Uterus (tissue), 4 donors: ENCODE measurements at places on chromosomes 11 and 22.

DNA sequence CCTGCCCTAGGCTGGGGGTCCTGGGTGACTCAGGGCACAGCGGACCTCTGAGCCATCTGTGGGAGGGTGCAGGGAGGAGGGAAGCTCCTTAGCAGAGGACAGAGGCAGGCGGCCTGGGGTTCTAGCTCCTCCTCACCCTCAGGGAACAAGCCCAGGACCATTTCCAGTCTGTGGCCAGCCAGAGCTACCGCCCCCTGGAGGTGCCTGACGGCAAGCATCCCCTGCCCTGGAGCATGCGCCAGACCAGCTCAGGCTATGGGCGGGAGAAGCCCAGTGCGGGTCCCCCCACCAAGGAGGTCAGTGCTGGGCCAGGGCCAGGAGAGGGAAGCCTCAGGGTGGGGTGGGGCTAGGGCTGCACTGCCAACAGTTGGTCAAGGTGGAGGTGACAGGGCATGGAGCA is 26.0 kb upstream of the LRRC10B start:
- DNase-seq = no peak

GRCh38 chr11:102853956-102854355 is 10.5 kb upstream of the MMP3 start:
- no peak for DNase-seq

GRCh38 chr11:124519850-124520549 is 23.5 kb downstream of the OR8B12 start:
- no peak for DNase-seq

- DNase-seq = no peak
Measured at GRCh38 chr22:32395107-32395506, 16.9 kb downstream of the RTCB start.

DNA sequence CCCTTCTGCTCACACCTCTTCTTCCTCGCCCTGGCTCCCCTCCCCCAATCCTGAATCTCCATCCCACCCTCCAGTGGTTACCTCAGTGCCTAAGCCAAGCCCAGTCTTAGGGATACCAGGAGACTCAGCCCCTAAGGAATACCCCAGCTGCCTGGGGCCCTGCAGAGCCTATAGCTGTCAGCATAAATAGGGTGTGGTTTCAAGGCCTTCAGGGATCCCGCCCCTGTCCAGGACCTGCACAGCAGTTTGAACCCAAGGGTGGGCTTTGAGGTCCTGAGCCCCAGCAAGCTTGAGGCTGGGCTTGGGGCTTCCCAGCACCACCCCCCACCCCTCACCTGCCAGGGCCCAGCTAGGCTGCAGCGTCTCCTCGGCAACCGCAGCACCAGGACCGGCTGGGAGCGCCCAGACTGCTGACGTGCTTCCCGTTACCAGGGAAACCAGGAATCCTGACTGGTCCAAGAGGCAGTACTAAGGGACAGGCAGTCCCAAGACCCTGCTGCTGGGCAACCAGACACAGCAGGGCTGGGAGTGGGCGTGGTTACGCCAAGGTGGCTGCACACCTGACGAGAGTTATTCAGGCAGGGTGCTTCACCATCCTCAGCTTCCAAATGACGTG is 13.7 kb downstream of the APBB1 start:
- DNase-seq = no peak

- no peak for DNase-seq
Measured at GRCh38 chr11:101435408-101435973, 148.3 kb downstream of the TRPC6 start.

- DNase-seq = no peak
Measured at GRCh38 chr11:109155291-109155690, 266.7 kb upstream of the C11orf87 start.

DNA sequence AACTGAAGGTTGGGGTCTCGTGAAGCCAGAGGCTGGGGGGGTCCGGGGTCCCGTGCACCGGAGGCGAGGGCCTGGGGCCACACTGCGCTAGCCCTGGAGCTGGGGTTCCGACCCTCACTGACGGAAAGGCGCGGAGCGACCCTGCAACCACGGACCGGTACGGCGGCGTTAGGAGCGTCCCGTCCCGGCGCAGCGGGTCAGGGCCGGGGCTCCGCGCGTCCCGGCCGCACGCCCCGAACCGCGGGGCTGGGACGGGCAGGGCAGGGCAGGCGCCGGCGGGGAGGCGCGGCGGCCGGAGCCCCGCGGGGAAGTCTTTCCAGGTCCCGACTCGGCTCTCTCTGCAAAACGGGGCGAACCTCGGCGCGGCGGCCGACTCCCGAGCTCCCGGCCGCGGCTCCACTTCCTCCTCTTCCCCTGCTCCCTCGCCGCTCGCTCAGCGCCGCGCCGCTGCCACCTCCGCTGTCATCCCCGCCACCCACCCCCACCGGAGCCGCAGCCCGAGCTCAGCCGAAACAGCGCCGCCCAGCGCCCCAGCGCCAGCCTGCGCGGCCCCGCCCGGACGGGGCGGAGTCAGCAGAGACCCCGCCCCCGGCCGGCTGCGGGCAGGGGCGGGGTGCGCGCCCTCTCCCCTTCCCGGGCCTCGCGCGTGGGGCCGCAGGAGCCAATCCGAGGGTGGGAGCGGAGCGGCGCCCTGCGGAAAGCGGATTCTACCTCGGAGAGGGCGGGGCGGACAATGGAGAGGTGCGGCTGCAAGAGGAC is at the start of gene GDPD5:
TSS of gene GDPD5 (minus strand) at position 509 of the 759 bp plus-strand sequence. CDS start 48,206 bp downstream, outside the sequence.
- DNase-seq = peak; percentile 84

- DNase-seq = peak; percentile 58
Measured at GRCh38 chr11:27423125-27423524, 49.5 kb downstream of the LGR4 start.

- peak; percentile 55 for DNase-seq
Measured at GRCh38 chr11:119367661-119368120, 13.8 kb downstream of the USP2 start.

GRCh38 chr11:107856981-107857517 is 1.5 kb downstream of the SLC35F2 start:
- no peak for DNase-seq

- no peak for DNase-seq
Measured at GRCh38 chr11:118877487-118878162, 6.1 kb upstream of the CXCR5 start.

DNA sequence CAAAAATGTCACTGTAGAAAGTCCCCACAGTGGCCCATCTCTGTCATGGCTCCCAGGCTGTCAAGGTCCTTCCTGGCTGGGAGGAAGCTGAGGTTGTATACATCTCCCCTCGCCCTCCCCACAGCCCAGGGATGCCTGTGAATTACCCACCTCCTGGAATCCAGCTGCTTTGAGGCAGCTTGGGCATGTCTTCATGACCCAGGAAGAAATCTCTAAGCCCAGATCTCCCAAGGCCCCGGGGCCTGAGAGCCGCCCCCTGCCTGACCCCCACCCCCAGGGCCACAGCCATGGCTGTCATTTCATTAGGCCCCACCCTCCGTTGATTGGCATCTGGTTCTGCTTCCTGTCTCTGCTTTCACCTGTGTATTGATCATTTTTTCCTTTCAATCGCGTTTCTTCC is 207.5 kb downstream of the TBC1D22A start:
- no peak for DNase-seq

DNA sequence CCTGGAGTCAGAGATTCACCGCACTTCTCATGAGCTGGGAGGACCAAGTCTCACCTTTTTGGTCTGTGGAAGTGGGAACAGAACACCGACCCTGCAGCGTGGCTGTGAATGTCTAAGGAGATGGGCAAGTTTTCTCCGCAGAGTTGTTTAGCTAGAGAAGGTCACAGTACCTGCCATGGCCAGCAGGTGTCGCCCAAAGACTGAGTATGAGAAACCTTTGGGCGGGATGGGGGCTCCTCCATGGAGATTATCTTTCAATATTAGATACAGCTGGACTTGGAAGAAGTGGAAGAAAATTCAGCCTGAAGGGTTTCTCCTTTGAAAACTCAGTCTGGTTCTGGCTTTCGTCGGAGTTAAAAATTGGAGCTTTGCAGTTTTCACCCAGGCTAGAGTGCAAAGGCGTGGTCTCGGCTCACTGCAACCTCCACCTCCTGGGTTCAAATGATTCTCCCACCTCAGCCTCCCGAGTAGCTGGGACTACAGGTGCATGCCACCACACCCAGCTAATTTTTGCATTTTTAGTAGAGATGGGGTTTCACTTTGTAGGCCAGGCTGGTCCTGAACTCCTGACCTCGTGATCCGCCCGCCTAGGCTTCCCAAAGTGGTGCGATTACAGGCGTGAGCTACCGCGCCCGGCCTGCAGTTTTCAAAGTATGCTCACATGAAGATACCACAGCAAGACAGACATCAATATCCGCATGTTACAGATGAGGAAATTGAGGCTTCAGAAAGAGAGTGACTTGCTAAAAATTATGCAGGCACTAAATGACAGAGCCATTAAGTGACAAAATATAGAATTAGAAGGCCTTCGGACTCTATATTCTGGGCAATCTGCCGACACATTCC is 10.7 kb upstream of the DSCAML1 start:
- DNase-seq = peak; percentile 84

- no peak for DNase-seq
Measured at GRCh38 chr22:37218771-37219411, 6.6 kb upstream of the SSTR3 start.

DNA sequence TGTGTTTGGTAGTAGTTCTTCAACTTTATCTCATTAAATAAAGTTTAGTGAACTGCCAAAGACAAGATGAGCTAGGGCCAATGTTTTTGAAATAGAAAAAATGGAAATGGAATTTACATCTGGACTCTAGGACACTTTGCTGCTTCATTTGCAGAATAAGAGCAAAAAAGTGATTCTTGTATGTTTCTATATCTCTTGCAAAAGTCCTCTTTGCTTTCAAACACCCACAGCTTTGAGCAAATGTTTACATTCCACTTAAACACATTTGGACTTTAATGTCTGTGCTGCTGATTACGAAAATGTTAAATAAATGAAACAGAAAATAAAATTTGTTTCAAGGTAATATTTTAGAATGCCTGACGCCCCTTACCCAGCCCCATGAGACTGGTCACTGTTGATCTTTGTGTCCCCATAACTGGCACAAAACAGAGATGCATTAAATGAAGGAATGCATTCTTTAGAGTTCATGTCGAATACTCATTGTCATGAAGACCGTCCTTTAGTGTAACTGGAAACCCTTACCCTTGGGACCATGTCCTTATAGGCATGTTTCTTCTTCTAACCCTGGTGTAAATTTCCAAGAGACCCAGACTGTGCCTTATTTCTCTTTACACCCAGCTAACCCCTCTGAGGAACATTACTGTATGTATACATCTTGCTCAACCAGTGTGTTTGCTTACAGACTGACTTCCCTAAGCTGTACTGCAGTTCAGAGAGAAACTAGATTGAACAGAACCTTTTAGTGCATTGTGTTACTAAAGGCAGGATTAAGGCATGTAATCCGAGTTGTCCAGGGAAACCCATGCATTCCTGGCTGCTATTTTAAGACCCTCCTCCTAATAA is 199.7 kb downstream of the NAV2 start:
- no peak for DNase-seq

DNA sequence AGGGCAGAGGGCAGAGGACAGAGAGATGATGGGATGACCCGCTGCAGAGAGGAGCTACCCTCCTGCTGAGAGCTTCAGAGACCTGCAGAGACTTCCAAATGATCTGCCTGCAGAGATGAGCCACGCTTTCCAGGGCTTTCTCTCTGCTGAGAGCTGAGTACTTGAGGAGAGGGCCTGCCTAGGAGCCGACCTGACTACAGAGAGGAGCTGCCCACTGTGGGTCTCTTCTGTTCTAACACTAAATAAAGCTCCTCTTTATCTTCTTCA is 45.9 kb upstream of the SC5D start:
- no peak for DNase-seq

- DNase-seq = no peak
Measured at GRCh38 chr11:86814775-86815174, 14.4 kb downstream of the PRSS23 start.

DNA sequence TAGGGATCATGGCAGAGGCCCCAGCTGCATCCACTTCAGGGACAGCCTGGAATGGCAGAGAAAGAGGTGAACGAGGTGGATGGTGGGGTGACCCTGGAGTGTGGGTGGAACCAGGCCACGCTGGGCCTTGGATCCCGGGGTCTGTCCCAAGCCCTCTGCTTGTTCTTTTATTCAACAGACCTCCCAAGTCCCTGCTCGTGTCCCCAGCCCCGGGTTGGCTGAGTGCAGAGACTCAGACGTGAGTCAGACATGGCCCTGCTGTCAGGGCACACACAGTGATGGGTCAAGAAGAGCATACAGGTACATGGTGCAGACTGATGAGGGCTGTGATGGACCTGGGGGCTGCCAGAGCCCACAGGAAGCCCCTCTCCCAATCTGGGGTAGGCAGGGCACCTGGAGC is 6.6 kb downstream of the ARHGAP8 start:
- DNase-seq = no peak

DNA sequence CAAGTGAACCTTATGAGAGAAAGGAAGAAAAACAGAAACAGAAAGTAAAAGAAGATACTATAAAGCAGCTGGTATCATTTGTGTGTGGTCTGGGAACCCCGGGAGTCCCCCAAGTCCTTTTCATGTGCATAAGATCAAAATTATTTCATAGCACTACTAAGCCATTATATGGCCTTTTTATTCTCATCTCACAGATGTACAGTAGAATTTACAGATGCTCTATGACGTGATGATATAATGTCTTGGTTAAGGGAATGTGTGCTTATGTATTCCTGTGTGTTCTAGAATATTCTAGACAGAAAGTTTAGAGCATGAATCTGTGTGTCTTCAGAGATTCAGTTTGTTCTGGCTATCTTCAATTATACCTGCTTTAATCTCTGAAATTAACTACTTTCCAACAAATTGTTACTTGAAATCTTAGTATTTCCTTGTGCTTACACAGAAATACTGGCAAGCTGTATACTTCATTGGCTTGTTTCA is 8.6 kb upstream of the TPP1 start:
- DNase-seq = no peak

- no peak for DNase-seq
Measured at GRCh38 chr11:30605036-30605605, 19.0 kb upstream of the MPPED2 start.

- DNase-seq = no peak
Measured at GRCh38 chr11:28009996-28010395, 98.0 kb downstream of the KIF18A start.

- no peak for DNase-seq
Measured at GRCh38 chr11:86889001-86889341, 66.2 kb downstream of the FZD4 start.

- peak; percentile 73 for DNase-seq
Measured at GRCh38 chr22:38284042-38284402, 11.2 kb upstream of the TMEM184B start.
